ENCODE measurements at places on chromosomes 3 and 15. TPM values are rescaled to one million over a fixed set of nuclear protein-coding genes. Genes with fewer than 3 reads are reported as not detected.

DNA sequence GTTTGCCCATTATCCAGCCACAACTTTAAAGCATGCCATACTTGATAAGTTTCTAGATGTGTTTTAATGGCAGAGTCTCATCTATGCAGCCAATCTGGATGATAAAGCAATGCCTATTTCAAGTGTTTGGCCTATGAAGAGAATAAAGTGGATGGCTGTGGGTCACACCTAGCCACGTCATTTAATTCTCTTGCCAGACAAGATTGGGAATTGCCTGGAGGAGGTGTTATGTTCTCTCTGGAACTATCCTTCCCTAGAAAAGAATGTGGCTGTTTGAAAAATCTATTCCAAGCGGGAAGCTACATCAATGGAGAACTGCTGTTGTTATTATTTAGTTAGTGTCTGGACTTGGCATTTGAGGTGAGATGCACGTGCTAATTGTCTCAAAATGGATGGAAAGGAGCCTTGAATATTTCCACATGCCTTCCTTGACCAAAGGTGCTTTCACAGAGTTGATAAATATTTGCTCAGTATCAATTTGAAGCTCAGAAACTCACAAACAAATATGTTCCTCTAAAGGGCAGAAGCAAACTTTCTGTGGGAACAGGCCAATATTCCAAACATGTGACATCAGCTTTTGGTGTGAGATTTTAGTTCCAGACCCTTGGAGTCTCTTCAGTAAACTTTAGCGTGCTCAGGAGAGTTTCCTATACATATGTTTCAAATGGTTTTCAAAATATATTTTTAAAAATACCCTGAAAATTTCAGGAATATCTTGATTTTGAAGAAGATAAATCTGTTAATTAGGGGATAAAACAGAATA, 510.6 kb upstream of the SGO1 start:
- no peak for DNase-seq

The CD86 gene
- total RNA-seq, result 5.8 TPM

DNA sequence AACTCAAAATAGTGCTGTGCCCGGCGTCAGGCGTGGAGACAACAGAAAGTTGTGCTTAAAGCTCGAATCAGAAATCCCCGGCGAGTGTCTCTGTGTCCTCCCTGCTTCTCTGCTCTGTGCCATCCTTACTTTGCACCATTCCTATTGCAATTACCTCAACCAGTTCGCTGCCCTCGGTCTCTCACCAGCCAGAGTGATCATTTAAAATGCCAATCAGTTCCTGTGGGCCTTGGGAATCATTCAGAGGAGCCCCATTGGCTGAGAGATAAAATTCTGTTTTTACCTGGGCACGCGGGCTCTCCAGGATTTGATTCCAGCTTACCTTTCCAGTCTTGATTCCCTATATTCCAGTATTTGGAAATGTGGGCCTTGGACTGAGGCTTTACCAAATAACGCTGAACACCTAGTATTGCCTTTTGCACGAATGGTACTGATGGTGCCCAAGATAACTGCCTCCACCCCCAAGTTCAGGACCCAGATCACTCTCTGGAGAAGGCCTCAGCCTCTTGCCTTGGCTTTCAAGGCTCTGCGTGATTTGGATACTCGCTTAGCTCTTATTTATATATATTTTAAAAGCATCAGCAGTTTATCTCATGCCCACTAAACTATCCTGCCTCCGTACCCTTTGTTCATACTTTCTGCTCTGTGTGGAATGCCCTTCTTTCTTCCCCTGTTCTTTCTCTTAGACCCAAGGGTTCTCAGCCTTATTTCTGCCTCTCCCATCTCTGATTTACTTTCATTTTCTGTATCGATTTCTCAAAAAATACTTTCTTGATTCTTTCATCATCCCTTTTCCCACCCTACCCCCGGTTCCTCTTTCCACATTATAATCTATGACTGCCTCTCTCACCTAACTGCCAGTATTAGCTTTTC, 863 bp downstream of the PSMA4 start:
- DNase-seq, result no peak

The POLR2M gene
- 205 TPM for total RNA-seq

DNA sequence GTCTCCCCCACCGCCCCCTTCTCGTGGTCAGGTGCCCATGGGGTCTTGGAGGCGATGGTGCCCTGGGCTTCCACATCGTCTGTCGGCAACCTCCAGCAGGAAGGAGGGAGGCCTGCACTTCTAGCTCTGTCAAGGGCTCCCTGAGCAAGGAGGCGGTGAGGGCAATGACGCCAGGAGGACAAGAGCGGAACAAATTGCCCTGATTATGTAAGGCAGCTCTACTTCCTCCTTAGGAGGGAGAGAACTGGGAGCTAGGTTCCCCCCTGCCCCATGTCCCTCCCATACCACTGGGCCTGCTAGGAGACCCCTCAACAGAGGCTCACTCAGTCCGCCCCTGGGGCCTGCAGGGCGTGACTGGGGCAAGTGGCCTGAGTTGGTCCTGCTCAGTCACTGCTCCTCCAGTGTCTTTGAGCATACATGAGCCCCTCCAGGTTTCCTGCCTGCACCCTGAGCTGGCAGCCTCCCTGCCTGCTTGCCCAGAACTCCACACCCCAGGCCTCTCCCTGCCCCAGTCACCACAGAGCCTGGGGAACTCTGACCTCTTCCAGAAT, 56.1 kb downstream of the CACNA2D2 start:
- DNase-seq, result no peak

DNA sequence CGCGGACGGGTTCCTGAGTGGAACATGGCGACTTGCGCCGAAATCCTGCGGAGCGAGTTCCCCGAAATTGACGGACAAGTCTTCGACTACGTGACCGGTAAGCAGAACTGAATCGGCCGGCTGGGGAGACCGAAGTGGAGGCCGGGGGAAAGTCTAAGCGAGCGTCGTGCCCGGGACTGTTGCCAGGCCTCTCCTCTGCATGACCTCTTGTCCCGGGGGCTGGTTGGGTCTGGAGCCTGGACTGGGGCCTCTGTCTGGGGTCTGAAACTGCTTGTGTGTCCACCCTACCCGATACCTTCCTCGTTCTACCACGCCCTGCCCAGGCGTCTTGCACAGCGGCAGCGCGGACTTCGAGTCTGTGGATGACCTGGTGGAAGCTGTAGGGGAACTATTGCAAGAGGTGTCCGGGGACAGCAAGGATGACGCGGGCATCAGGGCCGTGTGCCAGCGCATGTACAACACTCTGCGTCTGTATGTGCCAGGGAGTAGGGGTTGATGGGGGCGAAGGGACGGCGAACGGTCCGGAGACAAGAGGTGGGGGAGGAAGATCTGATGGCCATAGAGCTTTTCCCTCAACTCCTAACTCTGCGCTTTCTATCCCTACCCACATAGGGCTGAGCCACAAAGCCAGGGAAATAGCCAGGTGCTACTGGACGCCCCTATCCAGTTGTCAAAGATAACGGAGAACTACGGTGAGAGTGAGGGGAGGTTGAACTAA, at the start of gene ABCF3:
ABCF3 (plus strand) TSS at position 16 of the 718 bp plus-strand sequence; CDS start at position 25, 9 bp downstream.
- peak; percentile 81 for DNase-seq

DNA sequence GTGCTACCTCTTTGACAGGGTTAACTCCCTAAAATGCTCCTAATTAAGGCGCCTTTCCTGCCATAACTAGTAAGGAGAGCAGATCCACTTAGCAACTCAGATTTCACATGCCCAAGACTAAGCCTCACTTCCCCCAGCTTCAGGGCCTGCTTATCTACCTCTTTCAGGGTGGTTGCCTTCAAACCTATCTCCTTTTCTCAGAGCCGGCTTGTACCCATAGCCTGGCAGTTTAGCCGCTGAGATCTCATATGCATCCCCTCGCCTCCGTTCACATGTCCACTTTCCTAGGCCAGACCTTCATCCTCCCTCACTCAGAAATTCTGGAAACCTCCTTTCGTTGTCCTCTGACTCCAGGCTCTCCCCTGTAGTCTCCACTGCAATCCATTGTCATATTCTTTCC, 1.0 kb upstream of the FSTL1 start:
- no peak for DNase-seq

GRCh38 chr3:143884861-143885260, 36.6 kb upstream of the SLC9A9 start:
- no peak for DNase-seq

DNA sequence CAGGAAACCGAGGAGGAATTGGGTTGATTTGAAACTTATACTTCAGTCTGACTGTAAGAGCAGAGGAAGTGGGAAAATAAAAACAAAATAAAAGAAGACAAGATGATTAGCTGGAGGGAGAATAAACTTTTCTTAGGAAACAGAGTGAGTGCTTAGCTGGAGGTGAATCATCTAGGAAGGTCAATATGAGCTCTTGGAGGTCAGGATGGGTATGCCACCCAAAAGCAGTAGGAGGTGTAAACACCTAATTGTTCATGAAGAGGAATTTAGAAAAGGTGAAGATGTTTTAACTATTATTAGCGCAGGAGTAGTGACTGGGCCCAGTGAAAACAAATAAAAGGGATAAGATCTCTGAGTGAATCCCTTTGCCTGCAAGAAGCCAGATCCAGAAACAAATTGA, 39.9 kb upstream of the ARL14 start:
- DNase-seq, result no peak

- DNase-seq, result no peak
Observed at GRCh38 chr15:62835762-62836161, 206.8 kb upstream of the TPM1 start.

- DNase-seq, result no peak
Observed at GRCh38 chr3:134677987-134678308, 27.1 kb upstream of the KY start.

The KCNMB3 gene
- total RNA-seq, result 7.2 TPM

GRCh38 chr3:194900854-194901522, 215.3 kb downstream of the FAM43A start:
- DNase-seq, result no peak

GRCh38 chr3:49132437-49133225, at the start of gene LAMB2:
Gene LAMB2 (minus strand): TSS chr3:49133050. CDS start chr3:49132867, 183 bp downstream.
- DNase-seq, result peak; percentile 89
